Nasal cavity respiratory epithelium epithelial cell of viscerocranial mucosa (primary cell): ENCODE measurements at places on chromosomes 13 and 19. TPM values are rescaled to one million over a fixed set of nuclear protein-coding genes. Genes with fewer than 3 reads are reported as not detected.

ATP12A gene
- total RNA-seq, result 2.1 and 2.4 TPM in 2 replicates

TRPC4 gene
- total RNA-seq, result 0.07 TPM in 1 of 2 replicates, not detected in the other

TEAD2 gene
- total RNA-seq, result 7.2 and 21.9 TPM in 2 replicates

KRTDAP gene
- 0.28 and 13.7 TPM in 2 replicates for total RNA-seq

PINLYP gene
- total RNA-seq, result 0.50 and 1.4 TPM in 2 replicates

TOMM40 gene
- 62.5 and 73.3 TPM in 2 replicates for total RNA-seq

ZNF850 gene
- total RNA-seq, result 1.4 and 2.2 TPM in 2 replicates

GNG7 gene
- under 0.01 and 0.14 TPM in 2 replicates for total RNA-seq
